ENCODE measurements at places on chromosomes 13 and 19. TPM values are rescaled to one million over a fixed set of nuclear protein-coding genes. Genes with fewer than 3 reads are reported as not detected.

DNA sequence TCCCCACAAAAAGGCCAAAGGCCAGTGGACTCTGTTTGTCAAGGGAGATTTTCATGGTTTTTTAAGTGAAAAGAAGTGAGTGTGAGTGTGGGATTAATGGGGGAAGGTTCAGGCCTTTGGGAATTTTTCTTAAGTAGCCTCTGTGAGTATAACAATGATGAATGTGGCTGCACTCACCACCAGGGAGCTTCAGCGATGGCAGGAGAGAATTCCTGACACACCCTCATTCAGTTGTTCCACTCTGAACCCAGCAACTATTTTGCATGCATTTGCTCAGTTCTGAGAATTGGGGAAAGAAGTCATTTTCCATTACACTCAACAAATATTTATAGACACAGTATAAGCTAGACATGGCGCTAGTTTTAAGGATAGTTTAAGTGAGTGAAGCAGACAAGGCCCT lies 117.9 kb downstream of the CCNA1 start:
- no peaks in the 10 kb centered on the region for H3K4me1 ChIP-seq
- H3K36me3 ChIP-seq = no peaks in the 10 kb centered on the region
- DNase-seq = no peak
- H3K27ac ChIP-seq = no peak overlapping the region

DNA sequence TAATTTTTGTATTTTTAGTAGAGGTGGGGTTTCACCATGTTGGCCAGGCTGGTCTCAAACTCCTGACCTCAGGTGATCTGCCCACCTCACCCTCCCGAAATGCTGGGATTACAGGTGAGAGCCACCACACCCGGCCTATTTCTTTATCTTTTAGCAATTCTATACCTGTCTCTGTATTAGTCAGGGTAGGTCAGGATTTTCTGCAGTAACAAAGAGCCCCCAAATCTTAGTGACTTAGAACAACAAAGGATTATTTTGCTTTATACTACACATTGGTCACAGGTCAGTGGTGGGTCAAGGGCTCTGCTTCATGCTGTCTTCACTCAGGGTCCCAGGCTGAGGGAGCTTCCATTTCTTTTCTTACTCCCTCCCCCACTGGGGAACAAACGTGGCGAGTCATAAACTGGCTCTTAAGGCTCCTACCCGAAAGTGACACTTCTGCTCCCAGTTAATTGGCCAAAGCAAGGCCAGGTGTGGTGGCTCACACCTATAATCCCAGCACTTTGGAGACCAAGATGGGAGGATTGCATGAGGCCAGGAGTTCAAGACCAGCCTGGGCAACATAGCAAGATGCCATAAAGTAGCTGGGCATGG lies 6.8 kb downstream of the ITPKC start:
- peaks cover 29% of the 10 kb centered on the region for H3K36me3 ChIP-seq
- H3K27me3 ChIP-seq = no peaks in the 10 kb centered on the region
- no peak overlapping the region for H3K4me3 ChIP-seq
- peaks cover 30% of the 10 kb centered on the region for H3K4me1 ChIP-seq

DNA sequence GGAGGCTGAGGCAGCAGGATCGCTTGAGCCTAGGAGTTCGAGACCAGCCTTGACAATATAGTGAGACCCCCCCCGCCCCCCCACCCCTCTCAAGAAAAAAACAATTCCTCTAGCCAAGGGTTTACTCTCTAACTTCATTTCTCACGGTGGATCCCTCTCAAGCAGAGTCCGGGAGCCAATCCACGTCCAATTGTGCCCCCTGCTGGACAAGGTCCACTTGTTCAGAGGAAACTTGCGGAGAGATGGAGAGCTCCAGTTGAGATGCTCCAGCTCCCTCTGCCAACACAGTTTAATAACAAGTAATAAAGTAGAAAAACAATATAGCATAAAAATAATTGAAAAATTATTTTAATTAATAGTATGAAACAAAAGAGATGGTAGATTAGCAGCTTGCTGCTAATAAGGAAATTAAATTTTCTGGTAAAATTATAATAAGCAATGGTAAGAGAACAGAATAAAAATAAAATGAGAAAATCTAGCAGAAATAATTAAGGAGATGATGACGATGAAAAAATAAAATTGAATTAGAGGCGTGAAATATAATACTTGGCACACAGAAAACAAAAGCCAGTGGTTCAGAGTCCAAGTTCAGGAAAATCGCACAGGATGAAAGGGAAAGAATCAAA lies 14.5 kb upstream of the SIGLEC14 start:
- H3K27me3 ChIP-seq = peaks cover 32% of the 10 kb centered on the region
- peaks cover 5% of the 10 kb centered on the region for H3K4me1 ChIP-seq
- no peaks in the 10 kb centered on the region for H3K36me3 ChIP-seq

DNA sequence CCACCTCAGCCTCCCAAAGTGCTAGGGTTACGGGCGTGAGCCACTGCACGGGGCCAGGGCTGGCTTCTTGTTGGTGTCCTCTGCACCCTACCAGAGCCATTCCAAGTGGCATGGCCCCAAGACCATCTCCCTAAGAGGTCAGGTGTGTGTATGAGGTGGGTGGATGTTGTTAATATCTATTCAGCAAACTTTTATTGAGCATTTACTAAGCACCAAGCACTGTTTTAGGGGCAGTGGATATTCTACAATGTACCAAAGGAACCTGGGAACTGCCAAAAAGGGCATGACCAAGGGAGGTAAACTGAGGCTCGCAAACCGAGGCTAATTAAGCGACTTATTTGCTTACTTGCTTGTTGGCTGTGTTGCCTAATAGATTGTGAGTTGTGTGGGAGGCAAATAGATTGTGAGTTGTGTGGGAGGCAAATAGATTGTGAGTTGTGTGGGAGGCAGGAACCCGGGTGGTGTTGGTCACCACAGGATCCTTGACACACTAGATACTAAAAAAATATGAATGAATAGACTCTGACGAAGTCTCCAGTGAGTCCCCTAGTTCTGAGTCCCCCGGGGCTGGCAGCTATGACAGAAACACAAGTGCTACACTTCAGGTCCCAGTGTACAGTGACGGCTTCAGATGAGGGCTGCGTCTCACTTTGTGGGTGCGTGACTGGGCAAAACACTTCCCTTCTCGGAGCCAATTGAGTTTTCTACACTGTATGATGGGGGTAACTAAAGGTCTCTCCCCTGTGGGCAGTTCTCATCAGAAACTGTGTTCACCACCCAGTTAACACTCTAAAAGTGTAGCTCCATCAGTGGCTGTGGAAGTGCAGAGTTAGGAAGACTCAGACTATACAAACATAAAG lies 5.0 kb upstream of the BICRA start:
- no peak overlapping the region for H3K27ac ChIP-seq
- H3K4me3 ChIP-seq = no peak overlapping the region
- H3K27me3 ChIP-seq = no peaks in the 10 kb centered on the region

DNA sequence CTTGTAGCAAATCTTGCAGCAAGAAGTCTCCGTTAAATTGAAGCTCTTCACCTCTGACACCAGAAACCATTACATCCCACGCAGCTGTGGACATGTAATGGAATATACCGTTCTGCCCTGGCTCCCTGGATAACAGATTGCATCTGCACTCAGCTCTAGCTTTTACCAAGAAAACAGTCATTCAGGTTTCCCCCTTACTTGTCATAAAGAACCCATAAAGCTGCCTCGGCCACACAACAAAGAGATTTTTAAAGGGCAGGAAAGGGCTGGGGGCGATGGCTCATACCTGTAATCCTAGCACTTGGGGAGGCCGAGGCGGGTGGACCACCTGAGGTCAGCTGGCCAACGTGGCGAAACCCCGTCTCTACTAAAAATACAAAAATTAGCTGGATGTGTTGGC lies 127.6 kb upstream of the RFC3 start:
- DNase-seq = no peak
- no peak overlapping the region for H3K27ac ChIP-seq
- no peak overlapping the region for H3K4me3 ChIP-seq
- H3K36me3 ChIP-seq = no peaks in the 10 kb centered on the region
- H3K27me3 ChIP-seq = no peaks in the 10 kb centered on the region

DNA sequence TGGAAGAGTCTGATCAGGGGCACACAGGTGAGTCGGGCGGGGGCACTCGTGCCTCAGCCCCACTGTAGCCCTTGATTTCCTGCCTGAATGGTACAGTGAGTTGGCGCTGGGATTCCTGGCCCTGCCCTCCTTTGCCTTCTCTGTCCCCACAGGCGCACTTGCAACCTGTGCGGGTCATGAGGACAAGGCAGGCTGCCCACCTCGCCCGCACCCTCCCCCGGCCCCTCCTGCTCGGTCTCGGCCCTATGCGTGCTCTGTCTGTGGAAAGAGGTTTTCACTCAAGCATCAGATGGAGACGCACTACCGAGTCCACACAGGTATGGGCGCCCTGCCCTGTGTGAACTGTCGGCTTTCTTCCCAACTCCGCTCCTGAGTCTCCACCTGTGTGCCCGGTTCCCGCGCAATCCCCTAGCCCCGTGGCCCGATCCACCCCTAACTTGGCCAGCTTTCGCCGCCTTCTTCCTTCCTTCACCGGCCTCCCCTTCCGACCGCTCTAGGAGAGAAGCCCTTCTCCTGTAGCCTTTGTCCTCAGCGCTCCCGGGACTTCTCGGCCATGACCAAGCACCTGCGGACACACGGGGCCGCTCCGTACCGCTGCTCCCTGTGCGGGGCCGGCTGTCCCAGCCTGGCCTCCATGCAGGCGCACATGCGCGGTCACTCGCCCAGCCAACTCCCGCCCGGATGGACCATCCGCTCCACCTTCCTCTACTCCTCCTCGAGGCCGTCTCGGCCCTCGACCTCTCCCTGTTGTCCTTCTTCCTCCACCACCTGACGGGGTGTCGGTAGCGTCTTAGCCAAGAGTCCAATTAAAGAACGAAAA lies 1.6 kb upstream of the KMT2B start:
- peaks cover 2% of the 10 kb centered on the region for H3K36me3 ChIP-seq
- no peak for DNase-seq
- H3K4me3 ChIP-seq = peak overlapping the region; percentile 91
- H3K27me3 ChIP-seq = no peaks in the 10 kb centered on the region
- peaks cover 26% of the 10 kb centered on the region for H3K4me1 ChIP-seq

GRCh38 chr13:101611491-101612475 lies 159.3 kb downstream of the ITGBL1 start:
- no peaks in the 10 kb centered on the region for H3K27me3 ChIP-seq
- H3K4me1 ChIP-seq = peaks cover 51% of the 10 kb centered on the region
- peaks cover 59% of the 10 kb centered on the region for H3K36me3 ChIP-seq
- DNase-seq = no peak
- no peak overlapping the region for H3K4me3 ChIP-seq

- H3K4me1 ChIP-seq = no peaks in the 10 kb centered on the region
- DNase-seq = peak; percentile 44
- H3K27me3 ChIP-seq = no peaks in the 10 kb centered on the region
- no peak overlapping the region for H3K4me3 ChIP-seq
- peaks cover 11% of the 10 kb centered on the region for H3K36me3 ChIP-seq
Observed at GRCh38 chr19:32877323-32877912, 7.9 kb upstream of the SLC7A9 start.

GRCh38 chr13:114095486-114095885 lies 36.9 kb downstream of the RASA3 start:
- H3K27ac ChIP-seq = no peak overlapping the region
- peaks cover 37% of the 10 kb centered on the region for H3K4me1 ChIP-seq
- no peak for DNase-seq
- peaks cover 15% of the 10 kb centered on the region for H3K36me3 ChIP-seq

GRCh38 chr19:45772912-45773311 lies 3.9 kb upstream of the SIX5 start:
- no peak overlapping the region for H3K27ac ChIP-seq
- DNase-seq = no peak
- H3K4me3 ChIP-seq = no peak overlapping the region

DNA sequence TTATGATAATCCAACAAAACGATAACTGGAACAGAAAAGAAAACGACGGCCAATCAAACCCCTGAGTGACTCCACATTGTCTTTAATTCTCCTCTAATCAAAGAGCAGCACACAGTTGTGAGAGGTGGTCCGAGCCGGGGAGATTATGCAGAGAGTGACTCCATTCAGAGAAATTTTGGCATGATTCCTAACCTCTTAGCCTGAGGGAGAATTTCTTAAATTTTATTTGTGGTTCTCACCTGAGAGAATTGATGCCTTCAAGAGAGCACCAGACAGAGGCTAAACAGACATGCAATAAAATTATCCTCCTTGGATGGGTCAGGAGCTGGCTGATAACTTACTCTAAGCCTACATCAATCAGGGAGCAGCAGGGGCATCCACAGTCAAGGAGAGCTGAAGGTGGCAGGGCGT lies 310.0 kb upstream of the KLF12 start:
- no peak overlapping the region for H3K4me3 ChIP-seq
- peaks cover 4% of the 10 kb centered on the region for H3K36me3 ChIP-seq
- H3K4me1 ChIP-seq = peaks cover 31% of the 10 kb centered on the region
- peak overlapping the region; percentile 77 for H3K27ac ChIP-seq
- DNase-seq = no peak
- H3K27me3 ChIP-seq = no peaks in the 10 kb centered on the region

DNA sequence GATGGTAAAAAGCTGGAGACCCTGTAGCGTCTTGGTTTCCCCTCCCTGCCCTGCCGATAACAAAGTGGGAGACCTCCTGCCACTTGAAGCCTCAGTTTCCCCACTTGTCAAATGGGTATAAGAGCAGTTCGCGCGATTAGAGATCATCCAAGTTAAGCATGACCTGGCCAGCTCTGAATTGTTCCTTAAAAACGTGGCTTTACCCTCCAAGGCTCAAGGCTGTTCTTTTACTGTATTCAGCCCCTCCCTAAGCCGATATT lies 421 bp downstream of the TNPO2 start:
- H3K27ac ChIP-seq = peak overlapping the region; percentile 96
- H3K27me3 ChIP-seq = no peaks in the 10 kb centered on the region
- DNase-seq = no peak
- H3K4me1 ChIP-seq = peaks cover 32% of the 10 kb centered on the region
- peaks cover 10% of the 10 kb centered on the region for H3K36me3 ChIP-seq

DNA sequence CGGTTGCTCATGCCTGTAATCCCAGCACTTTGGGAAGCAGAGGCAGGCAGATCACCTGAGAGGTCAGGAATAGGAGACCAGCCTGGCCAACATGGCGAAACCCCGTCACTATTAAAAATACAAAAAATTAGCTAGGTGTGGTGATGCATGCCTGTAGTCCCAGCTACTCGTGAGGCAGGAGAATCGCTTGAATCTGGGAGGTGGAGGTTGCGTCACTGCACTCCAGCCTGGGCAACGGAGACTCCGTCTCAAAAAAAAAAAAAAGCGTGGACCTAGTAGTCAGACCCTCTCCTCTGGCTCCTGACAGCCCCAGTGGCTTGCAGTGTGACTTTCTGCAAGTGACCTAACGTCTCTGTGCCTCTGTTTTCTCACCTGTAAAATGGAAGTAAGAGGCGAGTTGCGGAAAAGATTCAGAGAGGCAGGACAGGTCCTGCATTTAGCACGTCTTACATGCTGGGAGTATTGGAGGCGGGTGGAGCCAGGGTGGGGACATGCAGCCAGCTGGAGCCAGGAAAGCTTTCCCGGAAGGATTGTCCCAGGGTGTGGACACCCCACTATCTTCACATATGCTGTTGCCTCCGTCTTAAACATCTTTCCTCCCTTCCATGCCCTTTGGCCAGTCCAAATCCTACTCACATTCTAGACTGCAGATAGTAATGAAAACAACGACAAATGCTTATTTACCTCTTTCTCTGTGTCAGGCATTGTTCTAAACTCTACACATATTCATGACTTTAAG lies 2.9 kb downstream of the TUBB4A start:
- peaks cover 5% of the 10 kb centered on the region for H3K4me1 ChIP-seq
- no peak overlapping the region for H3K27ac ChIP-seq
- H3K27me3 ChIP-seq = peaks cover 33% of the 10 kb centered on the region
- no peak for DNase-seq
- no peak overlapping the region for H3K4me3 ChIP-seq

Gene CGB2
- not detected for total RNA-seq

Gene CCL25
- total RNA-seq = not detected

Gene TJP3
- not detected for total RNA-seq

Gene AXL
- 265 TPM for total RNA-seq

Gene CYP4F2
- total RNA-seq = not detected

Gene SLC6A16
- 6.0 TPM for total RNA-seq

Gene RFPL4A
- total RNA-seq = not detected

Gene C19orf85
- not detected for total RNA-seq

Gene ZNF430
- total RNA-seq = 14.9 TPM

Gene ZFR2
- not detected for total RNA-seq

Gene B3GNT3
- not detected for total RNA-seq

Data from osteocyte (in vitro differentiated cells).